ENCODE measurements at places on chromosomes 16 and 17.

GRCh38 chr16:89184677-89184932 is 13.1 kb downstream of the CDH15 start:
- no peak for DNase-seq

GRCh38 chr17:57284984-57285646 is 28.8 kb downstream of the MSI2 start:
- peak; percentile 39 for DNase-seq

- DNase-seq = no peak
These were observed 215.5 kb upstream of the RPL38 start for GRCh38 chr17:73987845-73988509.

- DNase-seq = no peak
These were observed 60.0 kb downstream of the HSD17B2 start for GRCh38 chr16:82094942-82095540.

GRCh38 chr17:15414532-15415306 is 52.7 kb downstream of the CDRT4 start:
- no peak for DNase-seq

- no peak for DNase-seq
These were observed 112.0 kb upstream of the SMURF2 start for GRCh38 chr17:64773836-64774761.

All from activated CD4-positive, alpha-beta T cell treated with anti-CD3 and anti-CD28 coated beads for 4 hours (primary cell).